Nephron progenitor cell (in vitro differentiated cells): ENCODE measurements at places on chromosomes 3 and 15.

DNA sequence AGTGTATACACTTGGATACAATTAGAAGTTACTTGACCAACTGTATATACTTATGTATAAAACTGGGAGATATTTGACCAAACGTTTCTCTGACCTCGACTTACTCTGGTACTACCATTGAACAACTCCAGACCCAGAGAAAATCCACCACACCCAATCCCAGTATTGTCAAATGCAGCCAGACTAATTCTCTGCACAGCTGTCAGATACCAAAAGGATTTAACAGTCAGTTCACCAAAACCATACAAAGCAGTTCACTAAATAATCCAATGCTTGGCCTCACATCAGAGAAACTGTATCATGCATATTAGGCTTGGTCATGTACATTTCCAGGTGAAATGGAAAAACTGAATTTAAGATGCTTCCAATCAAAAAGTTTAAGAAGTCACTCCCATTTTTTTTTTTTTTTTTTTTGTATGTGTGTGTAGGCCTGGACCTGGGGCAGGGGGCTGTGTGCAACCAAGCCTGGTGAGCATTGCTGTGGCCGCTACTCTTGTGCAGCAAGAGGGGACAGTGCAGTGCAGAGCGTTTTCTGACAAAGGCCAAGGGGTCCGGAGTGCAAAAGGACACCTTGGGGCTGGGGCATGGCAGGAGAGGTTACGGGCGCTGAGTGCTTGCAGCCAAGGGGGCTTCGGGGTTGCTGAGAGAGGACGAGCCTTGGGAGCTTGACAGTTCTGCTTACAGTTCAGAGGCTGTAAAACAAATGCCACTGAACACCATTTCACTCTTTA lies 1.4 kb downstream of the TOMM70 start:
- peak overlapping the region; percentile 92 for H3K4me3 ChIP-seq
- H3K27ac ChIP-seq = peak overlapping the region; percentile 39
- H3K27me3 ChIP-seq = no peaks in the 10 kb centered on the region
- peaks cover 32% of the 10 kb centered on the region for H3K36me3 ChIP-seq

DNA sequence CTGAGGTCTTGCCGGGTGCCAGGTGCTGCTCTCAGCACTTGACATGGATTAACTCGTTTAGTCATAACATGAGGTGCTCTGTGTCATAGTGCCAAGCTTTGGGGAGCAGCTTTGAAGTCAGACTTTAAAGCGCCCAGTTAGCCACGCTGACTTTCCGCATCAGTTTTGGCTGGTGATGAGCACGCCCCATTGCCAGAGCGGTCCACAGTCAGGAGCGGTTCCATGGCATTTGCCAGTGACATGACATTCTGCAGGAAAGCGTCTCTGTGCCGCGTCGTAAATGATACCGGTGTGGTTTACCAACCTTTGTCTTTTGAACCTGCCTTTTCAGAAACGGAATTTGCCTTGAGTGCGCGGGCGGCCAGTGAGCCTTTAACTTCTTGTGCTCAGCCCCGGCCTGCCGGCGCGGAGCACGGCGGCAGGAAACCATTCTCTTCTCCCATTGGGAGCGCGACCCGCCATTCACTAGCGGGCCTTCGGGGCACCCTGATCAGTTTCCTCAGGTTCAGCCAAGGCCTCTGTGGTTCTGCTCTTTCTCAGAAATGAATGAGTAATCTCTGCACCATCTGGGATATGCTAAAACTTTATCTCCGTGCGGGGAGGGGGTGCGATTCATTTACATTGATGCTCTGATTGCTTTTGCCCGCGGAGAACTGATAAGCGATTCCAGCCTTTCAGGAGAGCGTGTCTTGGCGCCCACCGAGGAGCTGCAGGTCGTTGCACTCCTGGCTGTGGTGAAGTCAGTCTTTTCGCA lies 1.7 kb upstream of the SLC2A2 start:
- no peak overlapping the region for H3K4me3 ChIP-seq
- H3K27me3 ChIP-seq = no peaks in the 10 kb centered on the region
- no peaks in the 10 kb centered on the region for H3K4me1 ChIP-seq
- no peaks in the 10 kb centered on the region for H3K36me3 ChIP-seq
- peak; percentile 8 for DNase-seq
- no peak overlapping the region for H3K27ac ChIP-seq

DNA sequence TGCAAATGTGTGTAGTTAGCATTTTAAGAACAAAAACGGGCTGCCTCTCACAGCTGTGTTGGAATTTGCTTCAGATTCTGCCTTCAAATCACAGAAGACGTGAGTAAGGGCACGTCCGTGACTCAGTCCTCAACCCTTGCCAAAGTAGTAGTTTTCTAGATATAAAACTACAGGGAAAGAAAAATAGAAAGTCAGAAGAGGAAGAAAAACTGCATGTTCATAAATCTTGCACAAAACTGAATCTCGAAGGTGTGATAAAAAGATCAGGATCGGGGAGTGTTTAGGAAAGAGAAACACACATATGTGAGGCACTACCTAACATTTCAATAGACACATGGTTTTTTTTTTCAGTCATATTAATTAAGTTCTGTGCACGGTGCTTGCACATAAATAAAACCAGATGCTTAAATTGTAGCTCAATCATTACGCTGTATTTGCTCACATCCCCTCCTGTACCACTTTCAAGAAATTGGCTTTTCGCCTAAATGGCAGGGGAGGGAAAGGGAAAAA lies 71.7 kb downstream of the P3H2 start:
- peak overlapping the region; percentile 98 for H3K27ac ChIP-seq
- H3K4me3 ChIP-seq = peak overlapping the region; percentile 23
- DNase-seq = no peak
- no peaks in the 10 kb centered on the region for H3K27me3 ChIP-seq

GRCh38 chr15:65396283-65396964 lies 18.6 kb upstream of the IGDCC3 start:
- H3K4me3 ChIP-seq = peak overlapping the region; percentile 70
- peaks cover 28% of the 10 kb centered on the region for H3K4me1 ChIP-seq
- peaks cover 74% of the 10 kb centered on the region for H3K27me3 ChIP-seq

GRCh38 chr3:182092662-182093262 lies 381.0 kb downstream of the SOX2 start:
- no peak for DNase-seq
- H3K4me1 ChIP-seq = peaks cover 5% of the 10 kb centered on the region
- H3K4me3 ChIP-seq = no peak overlapping the region

DNA sequence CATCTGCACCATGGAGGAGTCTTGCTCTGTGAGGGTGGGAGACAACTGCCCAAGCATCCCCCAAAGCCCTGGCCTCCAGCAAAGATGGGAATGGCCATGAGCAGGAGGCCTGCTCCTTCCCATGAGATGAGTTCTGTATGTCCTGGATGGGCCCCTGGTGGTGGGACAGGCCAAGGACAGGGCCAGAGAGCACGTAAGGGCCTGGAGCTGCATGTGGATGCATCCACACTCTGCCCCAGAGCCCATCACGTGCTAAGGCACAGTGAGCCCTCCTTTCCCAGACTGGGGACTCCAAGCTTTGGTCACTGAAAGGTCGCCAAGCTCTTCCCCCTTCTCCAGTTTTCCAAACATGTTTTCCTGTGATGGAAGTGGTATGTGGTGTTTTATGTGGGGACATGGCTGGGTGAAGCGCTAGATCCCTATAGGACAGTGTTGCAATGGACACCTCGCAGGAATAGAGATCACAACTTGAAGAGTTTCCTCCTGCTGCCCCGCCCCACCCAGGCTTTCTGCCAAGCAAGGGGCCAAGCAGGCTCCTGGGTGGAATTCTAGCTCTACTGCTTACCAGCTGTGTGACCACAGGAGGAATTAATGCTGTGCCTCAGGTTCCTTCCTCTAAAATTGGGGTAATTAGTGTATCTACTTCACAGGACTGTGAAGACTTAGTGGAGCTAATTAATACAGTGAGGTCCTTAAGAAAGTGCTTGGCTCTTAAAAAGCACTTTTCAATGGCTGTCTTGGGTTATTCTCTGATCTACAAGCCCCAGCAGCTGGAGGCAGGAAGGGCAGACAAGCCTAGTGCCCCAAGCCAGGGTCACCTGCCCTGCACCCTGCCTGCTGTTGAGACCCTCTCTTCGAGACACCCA lies 106.4 kb upstream of the RPL32 start:
- H3K27me3 ChIP-seq = peaks cover 12% of the 10 kb centered on the region
- peaks cover 55% of the 10 kb centered on the region for H3K4me1 ChIP-seq
- H3K4me3 ChIP-seq = no peak overlapping the region
- no peak overlapping the region for H3K27ac ChIP-seq

- H3K36me3 ChIP-seq = peaks cover 10% of the 10 kb centered on the region
- no peak for DNase-seq
- H3K27ac ChIP-seq = peak overlapping the region; percentile 2
- H3K27me3 ChIP-seq = no peaks in the 10 kb centered on the region
- no peak overlapping the region for H3K4me3 ChIP-seq
- peaks cover 49% of the 10 kb centered on the region for H3K4me1 ChIP-seq
Observed at GRCh38 chr15:59798605-59798917, 109.4 kb upstream of the BNIP2 start.

DNA sequence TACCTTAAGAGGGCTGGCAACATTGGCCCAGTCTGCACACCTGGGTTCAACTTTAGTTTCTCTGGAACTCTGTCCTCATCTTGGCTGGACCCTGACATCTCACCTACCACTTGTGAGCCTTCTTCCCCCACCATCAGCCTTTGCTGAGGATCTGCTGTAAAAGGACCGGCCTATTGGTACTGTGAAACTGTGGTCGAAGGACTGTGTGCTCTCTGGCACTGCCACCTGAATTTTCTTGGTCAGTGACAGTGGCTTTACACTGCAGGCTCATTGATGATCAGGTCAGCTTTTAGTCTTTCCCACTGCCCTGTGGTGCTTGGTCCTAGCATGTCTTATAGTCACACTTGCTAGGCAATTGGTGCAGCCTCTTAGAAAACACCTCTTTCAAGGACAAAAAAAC lies 86.9 kb downstream of the PEX5L start:
- no peaks in the 10 kb centered on the region for H3K36me3 ChIP-seq
- H3K27ac ChIP-seq = no peak overlapping the region
- peaks cover 7% of the 10 kb centered on the region for H3K4me1 ChIP-seq
- no peak overlapping the region for H3K4me3 ChIP-seq
- H3K27me3 ChIP-seq = peaks cover 8% of the 10 kb centered on the region
- no peak for DNase-seq

DNA sequence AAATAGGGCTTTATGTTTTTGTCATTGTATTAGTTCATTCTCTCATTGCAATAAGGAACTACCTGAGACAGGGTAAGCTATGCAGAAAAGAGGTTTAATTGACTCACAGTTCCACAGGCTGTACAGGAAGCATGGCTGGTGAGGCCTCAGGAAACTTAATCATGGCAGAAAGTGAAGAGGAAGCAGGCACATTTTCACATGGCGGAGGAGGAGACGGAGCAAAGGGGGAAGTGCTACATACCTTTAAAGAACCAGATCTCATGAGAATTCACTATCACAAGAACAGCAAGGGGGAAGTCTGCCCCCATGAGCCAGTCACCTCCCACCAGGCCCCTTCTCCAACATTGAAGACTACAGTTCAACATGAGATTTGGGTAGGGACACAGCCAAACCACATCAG lies 25.6 kb downstream of the CEP63 start:
- peaks cover 79% of the 10 kb centered on the region for H3K36me3 ChIP-seq
- no peak overlapping the region for H3K4me3 ChIP-seq
- H3K27me3 ChIP-seq = no peaks in the 10 kb centered on the region

DNA sequence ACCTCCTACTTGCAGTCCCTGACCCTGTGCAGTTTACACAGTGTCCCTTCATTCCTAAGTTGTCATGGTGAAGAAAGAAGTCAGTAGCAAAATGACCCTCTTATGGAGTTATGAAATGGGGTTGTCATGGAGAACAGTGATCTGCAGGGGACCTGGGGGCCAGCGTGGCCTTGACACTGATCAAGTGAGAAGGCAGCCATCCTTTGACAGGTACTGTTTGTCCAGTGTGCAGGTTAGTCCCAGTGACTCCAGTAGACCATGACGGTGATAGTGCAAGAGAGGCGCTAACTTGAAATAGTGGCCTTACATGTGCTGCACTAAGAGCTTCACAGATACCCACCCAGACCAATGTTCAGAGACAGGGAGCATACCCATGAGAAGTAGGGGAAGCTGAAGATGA lies 87.9 kb downstream of the IL12A start:
- no peak overlapping the region for H3K4me3 ChIP-seq
- DNase-seq = no peak
- no peaks in the 10 kb centered on the region for H3K4me1 ChIP-seq
- no peaks in the 10 kb centered on the region for H3K27me3 ChIP-seq
- H3K36me3 ChIP-seq = no peaks in the 10 kb centered on the region
- no peak overlapping the region for H3K27ac ChIP-seq

DNA sequence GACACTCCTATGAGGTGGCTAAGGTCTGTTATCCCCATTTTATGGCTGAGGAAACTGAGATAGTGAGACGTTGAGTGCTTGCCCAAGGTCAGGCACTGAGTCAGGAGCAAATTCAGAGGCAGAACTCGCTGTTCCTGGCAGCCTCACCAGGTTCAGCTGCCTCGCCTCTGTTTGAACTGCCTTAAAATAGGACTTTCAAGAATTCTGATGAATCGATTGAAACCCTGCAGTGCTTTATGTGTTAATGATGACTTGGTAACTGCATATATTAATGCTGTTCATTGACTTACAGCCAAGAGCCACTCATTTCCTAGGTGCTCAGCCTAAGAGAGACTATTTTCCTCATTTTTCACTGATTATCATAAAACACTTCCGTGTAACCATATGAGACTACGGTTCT lies 79.5 kb upstream of the BHLHE40 start:
- peaks cover 11% of the 10 kb centered on the region for H3K27me3 ChIP-seq
- no peaks in the 10 kb centered on the region for H3K36me3 ChIP-seq
- H3K4me3 ChIP-seq = no peak overlapping the region
- no peak for DNase-seq
- peaks cover 13% of the 10 kb centered on the region for H3K4me1 ChIP-seq

- H3K27ac ChIP-seq = no peak overlapping the region
- H3K36me3 ChIP-seq = no peaks in the 10 kb centered on the region
Observed at GRCh38 chr3:60175680-60176079, 1075.6 kb downstream of the FHIT start.

DNA sequence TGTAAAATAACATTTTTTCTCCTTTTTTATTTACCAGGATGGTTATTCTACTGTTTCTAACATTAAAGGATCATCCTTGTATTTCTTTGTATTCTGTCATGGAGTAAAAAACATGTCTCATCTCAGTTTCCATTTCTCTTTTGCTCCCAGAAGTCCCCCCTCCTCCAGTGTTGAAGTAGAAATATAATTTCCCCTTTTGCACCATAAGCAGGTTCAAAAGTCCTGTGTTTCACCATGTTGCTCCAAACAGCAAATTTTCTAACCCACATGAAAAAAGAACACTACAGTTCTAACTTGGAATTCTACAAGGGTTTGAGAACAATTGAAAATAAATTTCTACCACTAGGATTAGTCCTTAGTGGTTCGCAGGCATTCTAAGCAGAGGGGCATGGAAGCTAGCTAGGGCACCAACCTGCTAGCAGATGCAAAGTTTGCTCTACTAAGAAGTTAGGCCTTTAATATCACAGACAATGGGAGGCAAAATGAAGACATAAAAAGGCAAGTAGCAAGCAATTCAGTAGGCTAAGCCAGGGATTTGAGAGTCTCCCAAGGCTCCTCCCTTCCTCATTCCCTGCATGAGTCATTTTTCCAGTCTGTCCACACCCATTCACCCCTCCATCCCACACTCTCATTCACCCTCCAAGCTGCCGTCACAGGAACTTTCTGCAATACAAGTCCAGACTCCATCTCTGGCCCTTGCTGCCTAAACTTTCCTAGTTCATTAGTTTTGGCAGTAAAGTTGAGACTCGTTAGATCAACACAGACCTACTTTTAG lies 2.3 kb upstream of the MBNL1 start:
- peaks cover 37% of the 10 kb centered on the region for H3K4me1 ChIP-seq
- DNase-seq = no peak
- H3K4me3 ChIP-seq = peak overlapping the region; percentile 12
- H3K27me3 ChIP-seq = peaks cover 75% of the 10 kb centered on the region
- H3K27ac ChIP-seq = no peak overlapping the region
